Stimulated activated CD4-positive, alpha-beta T cell treated with anti-CD3 and anti-CD28 coated beads, Interleukin-12 subunit alpha, Interleukin-12 subunit beta, amount 100 ng/mL, for 48 hours (primary cell): ENCODE measurements at places on chromosomes 12 and 14.

GRCh38 chr14:24100197-24100981 is 6.3 kb downstream of the PCK2 start:
- DNase-seq = no peak

- no peak for DNase-seq
These were observed 4.6 kb upstream of the GSC start for GRCh38 chr14:94774344-94775090.

- no peak for DNase-seq
These were observed 28.5 kb downstream of the TMCC3 start for GRCh38 chr12:94621662-94622359.

GRCh38 chr14:97021001-97021400 is 223.8 kb downstream of the VRK1 start:
- DNase-seq = no peak

DNA sequence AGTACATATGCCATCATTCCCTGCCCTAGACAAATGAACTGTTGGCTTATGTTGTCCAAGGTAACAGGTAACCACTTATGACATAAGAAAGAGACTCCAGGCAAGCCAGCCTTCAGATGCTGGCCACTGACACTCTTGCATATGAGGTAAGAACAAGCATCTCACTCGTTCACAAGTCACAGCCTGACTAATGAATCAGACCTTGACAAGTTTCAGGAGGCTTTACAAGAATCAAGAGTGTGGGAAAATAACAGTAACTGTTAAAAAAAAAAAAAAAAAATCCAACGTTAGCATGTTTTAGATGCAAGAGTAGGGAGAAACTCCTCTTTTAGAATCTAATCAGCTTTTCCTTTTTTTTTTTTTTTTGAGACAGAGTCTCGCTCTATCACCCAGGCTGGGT is 40.7 kb downstream of the ZFYVE1 start:
- DNase-seq = no peak

DNA sequence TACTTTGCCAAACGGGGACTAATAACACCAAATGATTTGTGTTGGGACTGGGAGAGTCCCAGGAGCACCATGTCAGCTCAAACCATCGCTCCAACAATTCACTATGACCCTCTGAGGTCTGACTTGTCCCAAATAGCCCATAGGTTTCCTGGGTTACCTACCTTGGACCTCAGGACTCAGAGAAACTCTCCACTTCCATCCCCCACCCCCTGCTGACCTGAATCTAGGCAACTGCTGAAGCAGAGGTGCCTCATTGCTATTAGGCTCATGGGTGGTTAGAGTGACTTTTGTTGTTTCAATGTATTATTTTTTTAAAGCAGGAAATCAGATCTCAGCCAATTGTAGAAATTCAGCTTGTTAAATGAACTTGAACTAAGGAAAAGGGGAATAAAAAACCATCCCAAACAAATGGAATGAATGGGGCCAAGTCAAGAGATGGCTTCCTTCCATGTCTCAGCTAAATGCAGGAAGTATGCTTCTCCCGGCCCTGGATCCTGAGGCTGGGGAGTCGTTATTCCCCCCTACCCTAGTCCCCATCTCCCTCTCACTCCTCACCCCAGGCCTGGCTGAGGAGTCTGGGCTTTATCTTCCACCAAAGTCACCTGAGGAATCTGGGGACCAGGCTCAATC is 80.9 kb upstream of the SLC24A4 start:
- no peak for DNase-seq

- DNase-seq = peak; percentile 42
These were observed 27.6 kb downstream of the BHLHE41 start for GRCh38 chr12:26097046-26097878.

DNA sequence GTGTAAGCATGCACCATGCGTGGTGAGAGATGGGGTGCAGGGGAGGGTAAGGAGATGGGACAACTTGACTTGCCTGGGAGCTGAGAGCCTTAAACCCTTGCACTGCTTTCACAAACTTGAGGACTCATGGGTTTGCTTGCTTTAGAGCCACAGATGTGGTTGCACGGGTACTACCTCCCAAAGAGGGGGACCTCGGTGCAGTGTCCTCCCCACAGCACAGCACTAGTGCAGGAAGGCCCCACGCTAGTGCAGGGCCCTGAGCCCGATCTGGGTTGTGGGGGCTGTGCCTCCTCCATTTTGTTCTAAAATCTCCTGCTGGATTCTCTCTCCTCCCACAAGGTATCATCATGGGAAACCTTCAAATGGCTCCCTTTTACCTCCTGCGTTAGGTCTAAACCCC is 11.2 kb downstream of the KRT72 start:
- no peak for DNase-seq

- DNase-seq = no peak
These were observed 6.0 kb downstream of the FBXW8 start for GRCh38 chr12:116916714-116917114.

- DNase-seq = no peak
These were observed 129.4 kb downstream of the SCARB1 start for GRCh38 chr12:124734224-124734788.

DNA sequence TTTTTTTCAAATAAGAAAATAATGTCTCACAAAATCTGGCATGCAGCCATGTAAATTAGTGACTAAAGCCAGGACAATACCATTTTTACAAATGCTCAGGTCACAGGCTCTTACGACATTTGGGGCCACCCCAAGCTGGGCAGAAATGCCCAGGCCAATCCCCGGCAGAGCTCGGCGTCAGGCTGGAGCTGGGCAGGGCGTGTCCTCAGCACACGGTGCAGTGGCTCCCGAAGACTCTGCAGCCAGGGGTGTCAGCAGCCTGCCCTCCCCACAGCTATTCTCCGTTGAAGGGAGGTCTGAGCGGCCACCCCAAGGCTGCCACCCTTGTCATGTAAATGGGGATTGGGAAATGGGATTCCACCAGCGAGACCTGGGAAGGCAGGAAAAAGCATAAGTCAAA is 158.6 kb downstream of the DICER1 start:
- DNase-seq = no peak

DNA sequence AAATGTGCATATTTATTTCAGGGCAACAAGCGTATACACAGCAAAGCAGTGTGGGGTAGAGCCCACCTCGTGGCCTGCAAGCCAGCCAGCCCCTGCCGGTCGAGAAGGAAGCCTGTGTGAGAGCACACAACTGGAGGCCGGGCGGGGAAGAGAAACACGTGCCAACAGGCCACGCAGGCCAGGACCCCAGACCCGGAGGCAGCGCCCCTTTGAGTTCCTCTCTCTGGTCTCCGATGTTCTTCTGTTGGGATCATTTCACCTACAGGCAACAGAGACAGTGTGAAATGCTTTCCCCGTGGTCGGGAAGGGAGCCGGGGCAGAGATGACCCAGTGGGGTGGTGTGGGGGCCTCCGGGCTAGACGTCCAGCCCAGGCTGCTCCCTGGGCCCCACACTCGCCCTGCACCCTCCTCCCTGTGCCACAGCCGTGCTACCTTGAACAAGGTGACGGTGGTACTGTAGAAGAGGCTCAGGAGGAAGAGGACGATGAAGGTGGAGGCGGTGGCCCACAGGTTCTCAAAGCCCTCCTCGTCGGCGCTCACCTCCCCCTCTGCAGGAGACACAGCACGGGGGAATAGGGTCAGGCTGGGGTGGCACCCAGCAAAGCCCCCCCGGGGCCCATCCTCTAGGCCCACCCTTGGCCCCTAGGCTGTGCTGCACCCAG is 325.5 kb downstream of the TMEM121 start:
- DNase-seq = no peak

- DNase-seq = no peak
These were observed 256.2 kb upstream of the CPNE8 start for GRCh38 chr12:39161465-39162085.

DNA sequence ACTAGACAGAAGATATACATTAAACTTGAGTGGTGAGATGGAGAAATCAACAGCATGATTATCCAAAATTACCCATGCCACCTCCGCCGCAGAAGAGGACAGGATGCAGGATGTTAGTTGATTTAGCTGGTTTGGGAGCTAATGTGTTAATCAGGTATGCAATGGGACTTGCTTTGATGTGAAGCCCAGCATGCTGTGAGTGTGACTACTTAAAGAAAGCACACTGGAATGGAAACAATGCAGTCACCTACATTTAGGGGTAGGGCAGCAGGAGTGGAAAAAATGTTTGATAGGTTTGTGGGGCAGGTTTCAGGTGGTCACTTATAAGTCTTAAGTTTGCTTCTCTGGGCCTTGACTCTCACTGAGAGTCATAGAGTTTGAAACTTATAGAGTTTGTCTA is 170.0 kb upstream of the DAAM1 start:
- DNase-seq = no peak

DNA sequence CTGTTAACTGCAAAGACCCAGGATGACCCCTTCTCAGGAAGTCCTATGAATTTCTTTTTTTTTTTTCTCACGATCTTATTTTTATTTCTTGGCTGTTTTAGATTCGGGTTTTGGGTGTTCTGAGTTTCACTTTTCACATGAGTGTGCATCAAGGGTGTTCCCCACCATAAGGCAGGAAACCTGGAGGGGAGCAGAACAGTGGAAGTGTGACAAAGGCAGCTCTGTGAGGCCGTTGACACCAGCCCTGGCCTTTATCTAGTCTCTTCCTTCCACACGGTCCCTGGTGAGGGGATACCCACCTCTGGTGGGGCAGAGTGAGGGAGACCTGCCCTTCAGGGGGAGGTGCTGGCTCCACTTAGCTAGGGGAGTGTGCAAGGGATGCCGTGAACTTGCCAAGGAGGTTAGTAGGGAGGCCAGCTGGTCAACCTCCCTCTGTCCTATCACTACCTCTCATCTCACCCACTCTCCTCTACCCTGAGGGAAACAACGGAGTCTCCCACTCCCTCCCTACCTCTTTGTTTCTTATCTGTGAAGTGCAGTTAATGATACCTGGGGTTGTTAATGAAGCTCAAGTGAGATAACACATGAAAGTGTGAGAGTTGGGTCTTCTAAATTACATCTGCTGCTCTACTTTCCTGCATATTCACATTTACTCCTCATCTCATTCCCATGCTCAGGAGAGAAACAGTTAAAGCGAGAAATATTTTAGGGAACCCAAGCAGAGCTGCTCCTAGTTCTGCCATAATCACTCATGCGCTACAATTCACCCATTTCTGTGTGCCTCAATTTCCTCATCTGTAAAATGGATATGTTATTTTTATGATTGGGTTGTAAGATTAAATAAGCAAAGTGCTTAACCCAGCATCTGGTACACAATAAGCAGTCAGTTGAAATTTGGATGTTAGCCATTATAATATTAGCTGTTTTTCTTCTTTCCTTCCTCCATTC is 4.4 kb upstream of the GALNT6 start:
- no peak for DNase-seq
